ENCODE measurements at places on chromosomes 3 and 15. TPM values are rescaled to one million over a fixed set of nuclear protein-coding genes. Genes with fewer than 3 reads are reported as not detected.

STARD9 gene
- total RNA-seq = 9.1 TPM

NOX5 gene
- 0.64 TPM for total RNA-seq

ITPKA gene
- 1.6 TPM for total RNA-seq

GABRB3 gene
- total RNA-seq = 2.2 TPM

GOLGA8K gene
- not detected for total RNA-seq

CD276 gene
- total RNA-seq = 81.2 TPM

SERPINI2 gene
- total RNA-seq = not detected

DNA sequence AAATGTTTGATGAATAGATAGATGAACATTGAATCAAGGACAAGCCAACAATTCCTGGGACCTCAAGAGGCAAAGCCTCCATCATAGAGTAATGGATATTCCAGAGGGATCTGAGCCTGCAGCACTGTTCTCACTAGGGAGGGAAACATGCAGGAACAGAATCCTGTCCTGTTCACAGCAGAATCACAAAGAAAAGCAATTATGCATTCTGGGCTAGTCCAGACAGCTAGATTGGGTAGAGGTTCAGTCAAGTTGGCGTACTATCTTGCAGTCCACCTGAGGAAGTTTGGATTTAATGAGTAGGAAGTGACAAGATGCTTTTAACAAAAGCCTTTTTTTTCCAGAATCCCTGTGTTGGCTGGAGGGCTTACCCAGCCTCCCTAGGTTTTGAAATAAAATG lies 314.5 kb upstream of the SEMA6D start:
- no peak for DNase-seq

DNA sequence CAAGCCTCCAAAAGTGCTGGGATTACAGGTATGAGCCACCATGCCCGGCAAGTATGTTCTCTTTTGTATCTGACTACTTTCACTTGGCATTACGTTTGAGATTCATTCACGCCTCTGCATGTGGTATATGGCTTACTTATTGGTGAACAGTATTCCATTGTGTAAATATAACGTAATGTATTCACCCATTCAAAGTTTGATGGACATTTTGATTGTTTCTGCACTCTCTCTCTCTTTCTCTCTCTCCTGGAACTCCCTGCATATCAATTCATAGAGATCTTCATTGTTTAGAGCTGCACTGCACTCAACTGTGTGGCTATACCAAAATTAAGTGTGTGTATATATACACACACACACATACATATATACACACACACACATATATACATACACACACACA lies 30.4 kb downstream of the SPPL2A start:
- no peak for DNase-seq

DNA sequence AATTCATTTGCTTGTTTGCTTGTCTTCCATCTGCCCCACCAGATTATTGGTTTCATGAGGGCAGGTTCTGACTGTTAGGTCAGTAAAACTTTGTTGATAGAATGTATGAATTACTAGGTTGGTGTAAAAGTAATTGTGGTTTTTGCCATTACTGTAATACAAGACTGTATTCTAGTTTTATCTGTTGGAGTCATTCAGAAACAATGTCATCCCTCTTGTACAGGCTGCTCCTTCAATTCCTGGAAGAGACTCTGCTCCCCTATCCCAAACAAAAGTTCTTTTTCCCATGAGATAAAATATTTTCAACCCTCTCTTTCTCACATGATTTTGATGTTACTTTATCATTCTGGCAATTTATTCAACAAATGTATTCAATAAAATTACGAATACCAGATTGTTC lies 115.0 kb downstream of the CHST2 start:
- DNase-seq = no peak

GRCh38 chr3:63094642-63095408 lies 183.3 kb upstream of the SYNPR start:
- no peak for DNase-seq

DNA sequence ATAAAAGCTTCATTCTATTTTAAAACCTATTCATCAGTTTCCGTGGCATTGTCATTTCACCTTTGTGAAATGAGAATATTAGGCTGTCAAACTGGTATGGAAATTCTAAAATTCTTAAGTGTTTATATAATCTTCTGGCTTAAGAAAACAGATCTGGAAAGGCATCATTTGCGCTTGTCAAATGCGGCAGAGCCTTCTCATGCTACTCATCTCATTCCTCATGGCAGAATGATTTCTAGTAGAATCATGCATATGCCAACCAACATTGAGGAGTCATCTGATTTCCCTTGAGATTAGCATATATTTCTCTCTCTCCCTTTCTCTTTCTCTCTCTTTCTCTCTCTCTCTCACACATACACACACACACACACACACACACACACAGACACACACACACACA lies 48.8 kb downstream of the STRIT1 start:
- DNase-seq = no peak

- no peak for DNase-seq
Measured at GRCh38 chr15:66715720-66716655, 14.0 kb downstream of the SMAD6 start.

DNA sequence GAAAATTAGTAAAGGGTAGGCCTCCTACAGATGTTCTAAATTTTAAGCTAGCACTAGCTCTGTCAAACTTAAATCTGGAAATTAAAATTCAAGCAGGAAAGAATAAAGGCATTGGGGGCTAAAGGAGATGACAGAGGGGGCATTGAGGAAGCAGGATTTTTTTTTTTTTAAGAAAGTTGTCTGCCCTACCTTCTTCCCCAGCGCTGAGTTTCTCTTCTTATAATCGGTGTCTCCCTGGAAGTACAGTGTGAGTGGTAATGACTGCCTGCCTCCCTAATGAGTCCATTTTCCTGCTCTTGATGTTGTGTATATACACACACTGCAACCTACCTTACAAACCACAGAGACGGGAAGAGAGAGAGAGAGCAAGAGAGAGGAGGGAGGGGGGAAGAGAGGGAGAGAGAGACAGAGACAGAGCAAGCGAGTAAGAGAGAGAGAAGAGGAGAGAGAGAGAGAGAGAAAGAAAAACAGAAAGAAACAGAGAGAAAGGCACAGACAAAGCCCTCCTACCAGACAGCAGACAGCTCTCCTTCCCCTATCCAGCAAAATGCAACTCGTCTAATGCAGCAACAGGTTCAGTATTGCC lies 47.0 kb downstream of the ZBTB20 start:
- peak; percentile 37 for DNase-seq

DNA sequence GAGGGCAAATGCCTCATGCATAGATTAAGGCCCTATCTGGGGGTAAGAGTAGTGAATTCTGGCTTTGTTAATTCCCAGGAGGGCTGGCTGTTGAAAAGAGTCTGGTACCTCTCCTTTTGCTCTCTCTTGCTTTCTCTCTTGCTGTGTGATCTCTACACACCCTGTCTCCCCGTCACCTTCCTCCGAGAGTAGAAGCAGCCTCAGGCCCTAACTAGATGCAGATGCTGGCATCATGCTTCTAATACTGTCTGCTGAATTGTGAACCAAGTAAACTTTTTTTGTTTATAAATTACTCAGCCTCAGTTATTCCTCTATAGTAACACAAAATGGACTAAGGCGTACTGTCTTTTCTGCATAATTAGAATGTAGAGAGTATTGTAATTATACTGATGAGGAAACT lies 908.1 kb downstream of the DIPK2A start:
- DNase-seq = no peak

GRCh38 chr3:140014831-140015495 lies 80.0 kb downstream of the CLSTN2 start:
- DNase-seq = no peak

- no peak for DNase-seq
Measured at GRCh38 chr15:68337826-68338225, 60.3 kb downstream of the FEM1B start.

DNA sequence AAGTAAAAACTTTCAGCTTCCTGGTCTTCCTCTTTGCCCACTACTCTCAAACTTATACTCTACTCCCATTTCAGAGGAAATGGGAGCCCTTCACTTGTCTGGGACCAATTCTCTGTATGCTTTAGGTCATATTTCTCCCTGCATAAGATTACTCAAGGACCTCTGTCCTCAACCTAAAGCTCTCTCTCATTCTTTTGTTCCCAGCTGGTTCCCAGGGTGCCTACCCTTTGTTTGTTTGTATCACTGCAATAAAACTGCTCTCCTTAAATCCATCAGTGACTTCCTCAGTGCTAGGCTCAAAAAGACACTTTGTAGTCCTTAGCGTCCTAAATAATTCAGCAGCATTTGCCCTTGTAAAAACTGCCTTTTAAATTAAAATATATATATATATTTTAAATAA lies 2.9 kb downstream of the NGRN start:
- DNase-seq = no peak

DNA sequence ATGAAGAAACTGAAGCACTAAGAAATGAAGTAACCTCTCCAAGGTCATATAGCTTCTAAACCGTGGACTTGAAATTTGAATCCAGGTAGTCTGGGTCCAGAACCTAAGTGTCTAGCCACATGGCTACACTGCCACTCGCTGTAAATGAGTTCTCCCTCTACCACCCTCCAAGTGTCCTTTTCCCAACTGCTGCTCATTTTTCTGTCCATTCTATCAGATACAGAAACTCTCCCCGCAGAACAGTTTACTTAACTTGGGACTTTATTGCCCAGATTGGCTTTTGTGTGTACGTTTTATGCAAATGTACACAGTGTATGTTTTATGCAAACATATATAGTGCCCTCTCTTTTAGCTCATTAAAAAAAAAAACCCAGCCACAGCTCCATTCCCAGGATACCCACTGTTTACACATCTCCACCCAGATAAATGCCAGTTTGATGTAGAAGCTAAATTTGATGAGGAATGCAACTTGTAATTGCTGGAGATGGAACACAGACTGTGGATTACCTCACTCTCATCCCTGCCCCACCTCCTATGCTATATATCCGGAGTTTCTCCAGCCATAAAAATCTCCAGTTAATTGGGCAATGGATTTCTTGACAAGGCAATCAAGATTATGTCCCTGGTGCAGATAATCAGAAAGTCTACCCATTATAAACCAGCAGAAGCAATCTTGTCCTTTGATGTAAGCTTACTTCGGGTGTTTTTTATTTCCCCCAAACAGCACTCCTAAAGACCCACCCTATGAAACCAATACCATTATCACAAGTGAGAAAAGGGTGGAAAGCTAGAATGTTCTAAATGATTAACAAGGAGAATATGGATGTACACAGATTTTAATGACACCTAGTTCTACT lies 42.0 kb downstream of the THBS1 start:
- peak; percentile 59 for DNase-seq

All from fibroblast of villous mesenchyme (primary cell).